ENCODE measurements at places on chromosomes 2 and 18.

- peak; percentile 62 for DNase-seq
Measured at GRCh38 chr2:20582600-20583221, 68.2 kb downstream of the HS1BP3 start.

DNA sequence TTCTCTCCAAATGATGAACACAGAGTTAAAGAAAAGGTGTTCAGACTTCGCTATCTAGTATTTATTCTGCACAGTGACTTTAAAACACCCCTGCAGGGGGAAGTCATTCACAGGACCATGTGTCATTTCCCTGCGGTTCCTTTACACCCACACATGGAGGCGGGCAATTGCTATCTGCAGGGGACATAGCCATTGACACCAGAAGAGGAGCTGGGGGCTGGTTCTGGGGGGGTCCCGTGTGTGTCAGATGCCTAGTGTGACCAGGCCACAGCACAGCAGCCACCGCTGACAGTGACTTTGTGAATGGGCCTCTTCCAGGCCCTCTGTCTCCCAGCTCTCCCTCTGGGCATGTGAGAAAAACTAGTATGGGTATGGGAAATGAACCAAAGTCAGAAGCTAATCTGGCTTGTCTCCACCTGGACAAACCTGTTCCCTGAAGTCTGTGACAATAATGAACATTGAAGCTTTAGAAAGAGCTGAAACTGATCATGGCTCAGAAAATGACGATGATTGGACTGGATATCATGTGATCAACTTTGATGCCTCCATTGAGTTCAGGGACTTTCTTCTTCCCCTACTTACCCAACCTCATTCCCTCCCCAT, 7.5 kb upstream of the GBX2 start:
- no peak for DNase-seq

DNA sequence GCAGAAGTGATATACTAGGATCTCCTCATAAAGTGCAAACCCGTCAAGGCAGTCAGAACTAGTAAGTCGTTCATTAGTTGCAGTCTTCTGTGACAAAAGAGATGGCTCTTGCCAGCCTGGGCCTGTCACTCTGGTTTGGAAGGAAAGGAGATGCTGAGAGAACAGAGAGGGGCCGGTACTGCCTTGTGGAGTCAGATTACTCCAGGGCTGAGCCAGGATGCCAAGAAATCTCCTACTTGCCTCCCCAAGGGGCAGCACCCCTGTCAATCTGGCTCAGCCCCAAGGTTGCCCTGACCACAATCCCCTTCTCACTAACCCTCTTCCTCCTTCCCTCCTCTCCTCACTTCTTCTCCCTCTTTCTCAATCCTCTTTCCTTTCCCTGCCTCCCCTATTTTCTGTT, 62.9 kb upstream of the ASPRV1 start:
- no peak for DNase-seq

DNA sequence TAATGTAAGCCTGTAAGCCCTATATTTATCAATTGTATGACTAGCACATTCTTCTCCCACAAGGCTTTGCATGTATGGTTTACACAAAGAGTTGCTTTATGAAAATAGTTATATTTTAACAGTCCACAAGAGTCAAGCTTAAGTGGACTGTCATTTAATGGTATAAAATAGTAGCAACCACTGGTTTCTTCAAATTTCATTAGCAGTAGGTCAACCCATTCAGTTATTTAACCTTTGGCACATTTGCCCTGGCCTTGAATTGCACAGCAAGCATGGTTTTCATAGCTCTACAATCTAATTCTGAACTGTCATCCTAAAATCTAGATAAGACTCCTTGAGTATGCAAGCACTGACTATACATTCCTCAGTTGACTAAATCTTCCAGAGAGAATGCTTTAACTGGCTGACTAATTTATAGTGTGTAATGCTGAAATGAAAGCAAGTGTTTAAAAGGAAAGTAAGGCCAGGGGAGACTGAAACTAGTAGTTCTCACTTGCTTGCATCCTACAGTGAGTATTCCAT, 1.8 kb downstream of the DPP4 start:
- DNase-seq: no peak

GRCh38 chr2:53913721-53914120, 54.0 kb upstream of the GPR75 start:
- no peak for DNase-seq

- DNase-seq: no peak
Measured at GRCh38 chr2:96315400-96316071, 9.6 kb upstream of the ITPRIPL1 start.

DNA sequence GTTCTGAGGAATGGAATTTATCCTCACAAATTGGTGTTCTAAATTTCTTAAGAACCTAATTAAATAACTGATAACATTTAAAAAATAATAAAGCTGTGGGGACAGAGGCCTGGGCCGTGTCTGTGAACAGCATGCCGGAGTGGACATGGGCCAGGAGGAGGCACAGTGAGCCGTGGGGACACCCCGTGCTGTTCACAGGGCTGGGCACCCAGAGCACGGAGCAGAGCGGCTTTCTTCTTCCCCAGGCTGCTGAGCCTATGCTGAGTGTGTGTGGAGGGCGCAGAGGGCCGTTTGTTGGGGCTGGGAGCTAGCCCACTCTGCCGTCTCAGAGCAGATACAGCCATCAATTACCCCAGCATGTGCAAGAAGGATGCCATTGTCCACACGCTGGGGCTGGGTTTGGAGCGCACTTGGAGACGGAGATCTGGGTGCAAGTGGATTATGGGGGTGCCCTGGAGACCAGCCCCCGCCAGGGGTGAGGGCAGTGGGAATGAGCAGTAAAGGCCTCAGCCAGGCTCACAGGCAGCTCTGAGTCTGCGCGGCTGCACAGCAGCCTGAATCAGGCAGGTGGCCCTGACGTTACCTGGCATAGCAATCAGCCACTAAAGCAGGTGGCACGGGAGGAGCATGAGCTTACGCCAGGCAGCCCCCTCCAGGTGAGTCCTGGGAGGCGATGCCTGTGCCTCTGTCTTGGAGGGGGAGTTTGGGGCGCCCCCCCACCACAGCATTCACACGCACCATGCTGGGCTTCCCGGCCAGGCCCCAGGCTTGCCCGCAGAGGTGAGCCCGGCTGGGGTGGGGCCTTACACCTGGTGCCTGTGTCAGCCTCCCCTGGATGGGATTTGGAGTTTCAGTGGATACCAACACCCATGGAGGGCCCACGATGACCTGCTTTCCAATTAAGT, 52.1 kb upstream of the SLC66A3 start:
- DNase-seq: no peak

DNA sequence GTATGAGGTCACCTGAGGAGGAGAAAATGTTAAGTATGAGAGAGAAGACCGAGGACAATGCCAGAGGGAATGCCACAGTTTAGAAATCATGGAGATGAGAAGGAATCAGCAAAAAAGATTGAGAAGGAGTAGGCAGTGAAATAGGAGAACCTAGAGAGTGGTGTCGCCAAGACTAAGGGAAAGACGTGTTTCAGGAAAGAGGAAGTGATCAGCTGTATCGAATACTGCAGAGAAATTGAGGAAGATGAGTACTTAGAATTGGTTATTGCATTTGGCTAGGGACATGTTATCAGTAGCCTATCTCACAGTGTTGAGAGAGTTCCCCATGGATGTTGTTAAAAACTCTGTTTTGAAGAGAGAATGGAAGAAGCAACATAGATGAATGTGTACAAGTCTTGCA, 112.3 kb downstream of the GALNT1 start:
- no peak for DNase-seq

GRCh38 chr18:61766266-61766884, 126.4 kb downstream of the RNF152 start:
- no peak for DNase-seq

GRCh38 chr18:40094441-40094840, 1860.6 kb upstream of the PIK3C3 start:
- DNase-seq: no peak

- DNase-seq: no peak
Measured at GRCh38 chr2:84891355-84892010, 10.6 kb upstream of the TRABD2A start.

DNA sequence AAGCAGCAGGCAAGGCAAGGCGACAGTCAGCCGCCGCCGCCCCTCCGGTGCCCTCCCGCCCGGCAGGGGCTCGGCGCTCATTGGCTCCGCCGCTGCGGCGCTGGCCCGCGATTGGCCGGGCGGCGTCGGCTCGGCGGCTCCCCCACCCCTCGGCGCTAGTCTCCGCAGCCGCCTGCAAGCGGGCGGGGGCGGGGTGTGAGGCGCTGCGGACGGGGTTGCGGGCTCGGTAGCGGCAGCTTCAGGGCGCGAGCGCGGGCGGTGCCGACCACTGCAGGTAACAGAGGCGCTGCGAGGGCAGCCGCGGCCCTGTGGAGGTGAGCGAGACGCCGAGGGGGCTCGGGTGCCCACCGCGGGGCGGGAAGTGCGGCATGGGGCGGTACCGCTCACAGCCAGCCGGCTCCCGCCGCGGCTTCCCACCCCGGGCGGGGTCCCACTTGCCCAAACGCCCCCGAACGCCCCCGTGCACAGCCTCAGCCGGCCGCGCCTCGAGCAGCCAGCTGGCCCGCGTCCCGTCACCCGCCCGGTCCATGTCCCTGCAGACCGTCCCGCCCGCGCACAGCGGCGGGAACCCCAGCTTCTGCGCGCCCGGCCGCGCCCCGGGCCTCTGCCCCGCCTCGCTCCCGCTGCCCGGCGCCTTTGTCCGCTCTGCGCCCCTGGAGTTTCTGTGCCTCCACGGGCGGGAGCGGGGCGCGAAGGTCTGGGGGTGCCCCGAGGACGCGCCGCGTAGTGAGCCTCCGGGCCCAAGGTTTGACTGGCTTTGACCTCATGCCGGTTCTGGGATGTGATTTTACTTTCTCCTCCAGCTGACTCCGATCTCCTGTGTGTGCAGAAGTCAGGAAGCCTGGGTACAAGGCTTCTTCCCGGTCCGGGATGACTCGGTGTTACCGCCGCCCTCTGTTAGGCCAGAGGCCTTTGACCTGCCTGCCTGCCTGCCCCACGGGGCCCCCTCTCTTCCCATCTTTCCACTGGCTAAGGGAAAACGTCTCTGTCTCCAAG, at the start of gene SANBR:
Gene SANBR, plus strand, starts transcription at position 158 of the 996 bp plus-strand sequence. CDS start 4,480 bp downstream, outside the sequence.
- DNase-seq: peak; percentile 87

- no peak for DNase-seq
Measured at GRCh38 chr2:239279508-239280295, 121.1 kb downstream of the HDAC4 start.

- DNase-seq: no peak
Measured at GRCh38 chr2:63789338-63790020, 52.2 kb upstream of the UGP2 start.

GRCh38 chr2:58341047-58341446, 99.9 kb upstream of the FANCL start:
- DNase-seq: no peak

- no peak for DNase-seq
Measured at GRCh38 chr18:2958819-2959298, 54.1 kb downstream of the LPIN2 start.

DNA sequence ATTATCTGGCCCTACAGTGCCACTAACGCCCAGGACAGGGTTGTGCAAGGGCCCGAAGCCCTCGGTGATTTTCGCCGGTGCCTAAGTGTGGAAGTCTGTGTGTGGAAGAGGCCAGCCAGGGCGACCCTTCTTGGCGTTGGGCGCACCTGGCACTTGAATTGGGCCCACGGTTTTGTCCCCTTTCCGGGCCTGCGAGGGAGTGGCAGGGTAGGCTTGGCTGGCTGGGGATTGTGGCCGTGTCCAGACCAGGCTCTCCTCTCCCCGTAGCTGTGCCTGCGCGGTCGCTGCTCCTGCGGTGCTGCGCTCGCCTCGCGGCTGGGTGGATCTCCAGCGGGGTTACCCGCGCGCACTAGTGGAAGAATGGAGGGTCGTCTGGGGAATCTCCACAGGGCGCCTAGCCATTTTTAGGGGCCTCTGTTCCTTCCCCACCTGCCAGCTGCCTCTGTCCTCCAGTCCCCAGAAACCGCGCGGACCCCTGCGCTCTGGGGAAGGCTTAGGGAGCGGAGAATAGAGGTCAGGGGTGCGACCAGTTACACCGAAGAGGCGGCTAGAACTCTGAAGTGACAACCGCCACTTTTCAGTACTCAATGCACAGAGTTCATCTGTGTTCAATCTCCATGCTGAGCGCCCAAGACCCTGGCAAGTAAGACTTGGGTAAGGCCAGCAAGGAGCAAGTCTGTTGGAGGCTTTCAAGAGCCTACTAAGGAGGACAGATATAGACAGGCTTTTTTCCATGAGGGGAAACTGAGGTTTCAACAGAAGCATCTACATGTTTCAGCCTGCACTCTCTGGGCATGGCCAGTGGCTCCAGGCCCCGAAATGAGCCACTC, 16.0 kb downstream of the EVX2 start:
- DNase-seq: no peak

- no peak for DNase-seq
Measured at GRCh38 chr2:129777146-129777545, 202.3 kb upstream of the RAB6C start.

DNA sequence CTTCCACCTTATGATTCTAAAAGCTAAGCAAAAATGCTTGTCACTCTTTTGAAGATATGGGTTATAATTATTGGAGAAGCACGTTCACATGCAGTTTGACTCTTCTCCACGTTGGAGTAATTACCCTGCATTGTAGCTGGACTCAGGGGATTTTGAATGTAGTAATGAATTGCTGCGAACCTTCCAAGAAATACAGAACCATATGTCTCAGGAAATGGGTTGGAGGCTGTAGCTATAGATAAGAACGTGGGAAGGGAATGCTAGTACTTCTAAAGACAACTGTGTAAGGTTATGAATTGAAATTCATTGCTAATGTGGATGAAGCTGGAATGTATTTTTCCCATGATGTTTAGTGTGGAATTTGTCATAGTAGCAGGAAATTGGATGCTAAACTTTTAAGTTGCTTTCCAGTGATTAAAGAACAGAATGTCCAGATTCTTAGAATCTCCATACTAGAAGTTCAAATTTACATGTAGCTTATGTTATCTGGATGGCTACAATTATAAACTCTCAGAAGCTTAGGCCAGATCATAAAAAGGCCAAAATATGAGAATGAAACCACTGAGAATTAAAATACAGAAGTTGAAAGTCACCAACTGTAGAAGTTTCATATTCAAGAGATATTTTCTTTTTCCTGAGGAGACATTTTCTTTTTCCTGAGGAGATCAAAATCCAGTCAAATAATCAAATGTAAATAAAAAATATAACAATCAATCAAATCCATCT, 27.3 kb upstream of the SPOPL start:
- DNase-seq: no peak

DNA sequence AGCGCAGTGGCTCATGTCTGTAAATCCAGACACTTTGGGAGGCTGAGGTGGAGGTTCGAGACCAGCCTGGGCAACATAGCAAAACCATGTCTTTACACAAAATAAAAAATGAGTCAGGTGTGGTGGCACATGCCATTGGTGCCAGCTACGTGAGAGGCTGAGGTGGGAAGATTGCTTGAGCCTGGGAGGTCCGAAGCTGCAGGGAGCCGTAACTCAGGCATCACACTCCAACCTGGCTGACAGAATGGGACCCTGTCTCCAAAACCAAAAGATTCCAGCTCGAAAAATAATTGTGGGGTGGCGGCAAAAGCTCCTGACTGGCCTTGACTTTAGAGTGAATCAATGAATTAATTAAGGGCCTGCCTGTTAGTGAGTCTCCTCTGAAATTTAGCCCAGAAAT, 1.2 kb upstream of the ALPP start:
- no peak for DNase-seq

- DNase-seq: no peak
Measured at GRCh38 chr2:189517847-189518535, 62.6 kb downstream of the SLC40A1 start.

- no peak for DNase-seq
Measured at GRCh38 chr18:44712025-44712424, 31.3 kb downstream of the SETBP1 start.

GRCh38 chr18:13471198-13471845, 252.8 kb downstream of the LDLRAD4 start:
- DNase-seq: no peak
